Esophagus squamous epithelium (tissue), 5 donors: ENCODE measurements at places on chromosomes 11 and 22.

GRCh38 chr22:25942115-25942855, 200.3 kb downstream of the MYO18B start:
- DNase-seq: no peak

DNA sequence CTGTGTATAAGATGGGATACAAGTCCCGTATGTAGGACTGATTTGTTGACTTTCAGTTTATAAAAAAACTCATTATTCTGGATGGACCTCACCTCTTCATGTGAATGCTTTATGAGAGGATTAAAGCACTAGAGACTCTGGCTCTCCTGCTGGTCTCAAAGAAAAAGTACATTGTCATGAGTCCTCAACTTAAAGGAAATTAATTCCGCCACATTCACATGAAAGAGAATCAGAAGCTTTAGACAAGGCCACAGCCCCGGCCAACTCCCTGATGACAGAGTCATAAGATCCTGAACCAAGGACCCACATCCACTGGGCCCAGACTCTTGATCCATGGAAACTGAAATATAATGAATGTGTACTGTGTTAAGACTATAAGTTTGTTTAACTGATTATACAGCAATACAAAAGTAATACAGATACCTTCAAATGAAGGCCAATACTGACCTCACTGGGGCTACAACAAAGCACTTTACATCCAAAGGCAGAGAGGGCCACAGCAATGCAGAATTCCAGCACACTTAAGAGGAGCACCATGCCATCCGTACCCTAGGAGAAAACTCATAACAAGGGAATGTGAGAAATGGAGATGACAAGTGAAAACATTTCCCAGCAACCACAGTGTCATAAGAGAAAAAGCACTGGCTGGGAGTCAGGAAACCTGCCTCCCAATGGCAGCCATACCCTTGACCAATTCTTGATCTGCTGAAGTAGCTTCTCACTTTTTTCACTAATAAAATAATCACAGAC, 25.4 kb upstream of the MS4A6A start:
- no peak for DNase-seq

GRCh38 chr22:43151251-43152002, at the start of gene TSPO:
Gene TSPO (plus strand): TSS chr22:43151559. CDS start chr22:43159239, 7,680 bp downstream.
- DNase-seq: no peak

GRCh38 chr11:19827399-19828135, 114.9 kb downstream of the NAV2 start:
- no peak for DNase-seq

- no peak for DNase-seq
Observed at GRCh38 chr11:1668911-1669473, 28.0 kb upstream of the KRTAP5-6 start.

GRCh38 chr11:111549196-111549868, 8.8 kb downstream of the LAYN start:
- no peak for DNase-seq

GRCh38 chr11:7538031-7538430, 24.2 kb downstream of the PPFIBP2 start:
- DNase-seq: no peak

GRCh38 chr11:2523821-2524391, 79.1 kb downstream of the KCNQ1 start:
- no peak for DNase-seq

DNA sequence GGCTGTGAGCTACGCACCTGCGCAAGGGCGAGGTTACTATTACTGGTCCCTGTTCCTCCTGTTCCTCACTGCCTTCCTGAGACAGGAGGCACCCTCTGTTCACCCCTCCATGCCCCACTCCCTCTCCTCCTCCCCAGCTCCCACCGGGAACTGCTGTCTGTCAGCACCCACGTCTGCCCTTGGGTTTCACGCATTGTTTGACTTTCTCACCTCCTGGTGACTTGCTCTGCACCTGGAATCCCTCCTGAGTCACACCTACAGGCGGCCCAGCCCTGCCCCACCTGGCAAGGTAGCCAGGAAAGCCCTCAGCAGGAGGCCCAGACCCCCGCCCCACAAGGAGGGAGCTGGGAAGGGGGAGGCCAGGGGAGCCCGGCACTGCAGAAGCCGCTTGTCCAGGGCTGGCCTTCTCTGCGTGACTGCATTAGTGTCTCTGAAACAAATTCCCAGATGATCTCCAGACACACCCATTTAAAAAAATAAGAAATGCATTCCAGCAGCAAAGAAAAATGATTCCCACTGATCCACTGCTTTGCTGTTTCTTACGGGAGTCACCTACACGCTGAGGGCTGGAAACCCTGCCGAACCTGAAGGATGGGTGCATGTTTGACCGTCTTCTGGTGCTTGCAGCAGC, 86.4 kb downstream of the CELSR1 start:
- DNase-seq: no peak

GRCh38 chr11:10716543-10717259, 23.1 kb upstream of the IRAG1 start:
- no peak for DNase-seq

DNA sequence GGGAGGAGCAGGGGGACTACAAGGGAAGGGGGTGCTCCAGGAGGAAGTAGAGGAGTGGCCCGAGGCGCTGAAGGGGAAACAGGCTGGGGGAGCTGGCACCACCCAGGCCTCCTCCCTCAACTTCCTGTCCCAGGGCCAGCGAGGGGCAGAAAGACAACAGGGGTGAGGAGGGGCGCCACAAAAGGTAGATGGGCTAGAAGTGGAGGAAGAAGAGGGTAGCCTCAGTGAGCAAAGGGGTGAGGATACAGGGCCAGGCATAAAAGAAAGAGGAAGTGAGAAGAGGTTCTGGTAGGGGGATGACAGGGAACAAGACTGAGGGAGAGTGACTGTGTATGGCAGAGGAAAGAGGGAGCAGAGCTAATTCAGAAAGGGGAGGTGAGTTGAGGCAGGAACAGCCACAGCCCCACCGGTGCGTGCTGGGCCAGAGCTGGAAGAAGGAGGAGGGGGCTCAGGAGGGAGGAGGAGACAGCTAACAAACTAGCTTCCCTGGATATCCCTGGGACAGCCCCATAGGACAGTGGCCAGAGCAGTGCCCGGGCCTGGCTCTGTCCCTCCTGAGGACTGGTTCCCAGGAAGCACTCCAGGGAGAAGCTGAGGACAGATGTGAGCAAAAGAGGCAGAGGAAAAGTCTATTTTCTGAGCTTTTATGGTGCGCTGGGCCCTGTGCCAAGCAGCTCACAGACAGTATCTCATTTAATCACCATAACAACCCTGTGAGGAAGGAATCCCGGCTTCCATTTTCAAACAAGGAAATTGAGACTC, 8.5 kb downstream of the DCHS1 start:
- DNase-seq: no peak

GRCh38 chr11:97607291-97608000, 1217.6 kb downstream of the JRKL start:
- DNase-seq: no peak

GRCh38 chr11:122983438-122984185, 2.0 kb upstream of the BSX start:
- no peak for DNase-seq
